ENCODE measurements at places on chromosomes 5 and 9. TPM values are rescaled to one million over a fixed set of nuclear protein-coding genes. Genes with fewer than 3 reads are reported as not detected.
A peak's percentile ranks its signal among the peaks of the same experiment; 100 is the strongest.

CAMK2A gene
- 0.31 TPM for polyA plus RNA-seq

SV2C gene
- 0.01 TPM for polyA plus RNA-seq

PLAC8L1 gene
- polyA plus RNA-seq, result 0.51 TPM

TAS2R1 gene
- polyA plus RNA-seq, result not detected

KCNV2 gene
- polyA plus RNA-seq, result not detected

EIF4E1B gene
- not detected for polyA plus RNA-seq

CDHR2 gene
- 0.10 TPM for polyA plus RNA-seq

GRCh38 chr9:1083325-1083913, 33.3 kb downstream of the DMRT2 start:
- H3K36me3 ChIP-seq, result no peaks in the 10 kb centered on the region
- peak; percentile 63 for DNase-seq
- H3K27me3 ChIP-seq, result no peaks in the 10 kb centered on the region
- no peak overlapping the region for H3K4me3 ChIP-seq
- H3K27ac ChIP-seq, result no peak overlapping the region
- no peaks in the 10 kb centered on the region for H3K4me1 ChIP-seq

DNA sequence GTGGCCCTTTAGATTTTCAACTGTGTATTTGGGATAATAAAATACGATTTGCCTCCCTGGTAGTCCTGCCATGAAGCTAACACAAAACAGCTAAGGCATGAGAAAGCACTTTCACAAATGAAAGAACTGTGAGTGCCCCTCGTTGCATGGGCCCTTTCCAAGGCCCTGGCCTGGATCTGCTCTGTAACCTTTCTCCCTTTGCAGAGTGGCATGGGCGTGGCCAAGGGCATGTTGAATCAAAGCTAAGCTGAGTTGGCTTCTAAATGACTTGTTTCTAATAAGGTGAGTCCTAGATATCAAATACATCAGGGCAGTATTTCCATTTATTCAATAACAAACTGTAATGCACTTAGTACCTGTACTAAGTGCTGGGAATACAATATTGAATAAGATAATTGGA, 78.7 kb upstream of the PTPN3 start:
- H3K27me3 ChIP-seq, result no peaks in the 10 kb centered on the region
- no peak overlapping the region for H3K27ac ChIP-seq
- no peaks in the 10 kb centered on the region for H3K36me3 ChIP-seq
- H3K4me3 ChIP-seq, result no peak overlapping the region
- no peak for DNase-seq

GRCh38 chr5:56078278-56079156, 83.8 kb upstream of the IL6ST start:
- H3K27ac ChIP-seq, result no peak overlapping the region
- H3K4me1 ChIP-seq, result peaks cover 6% of the 10 kb centered on the region
- H3K36me3 ChIP-seq, result no peaks in the 10 kb centered on the region
- no peak overlapping the region for H3K4me3 ChIP-seq
- peak; percentile 30 for DNase-seq
- H3K27me3 ChIP-seq, result no peaks in the 10 kb centered on the region

GRCh38 chr9:27519466-27520465, 4.3 kb upstream of the IFNK start:
- H3K4me1 ChIP-seq, result peaks cover 3% of the 10 kb centered on the region
- H3K4me3 ChIP-seq, result no peak overlapping the region
- H3K27ac ChIP-seq, result no peak overlapping the region
- DNase-seq, result no peak
- H3K27me3 ChIP-seq, result no peaks in the 10 kb centered on the region

GRCh38 chr9:98569491-98569890, 139.2 kb downstream of the GABBR2 start:
- no peaks in the 10 kb centered on the region for H3K36me3 ChIP-seq
- H3K4me1 ChIP-seq, result no peaks in the 10 kb centered on the region
- H3K27me3 ChIP-seq, result no peaks in the 10 kb centered on the region
- H3K4me3 ChIP-seq, result no peak overlapping the region
- no peak overlapping the region for H3K27ac ChIP-seq
- no peak for DNase-seq

- no peak for DNase-seq
- H3K4me3 ChIP-seq, result no peak overlapping the region
- no peak overlapping the region for H3K27ac ChIP-seq
- H3K4me1 ChIP-seq, result no peaks in the 10 kb centered on the region
Measured at GRCh38 chr9:37392272-37392671, 30.2 kb upstream of the GRHPR start.

DNA sequence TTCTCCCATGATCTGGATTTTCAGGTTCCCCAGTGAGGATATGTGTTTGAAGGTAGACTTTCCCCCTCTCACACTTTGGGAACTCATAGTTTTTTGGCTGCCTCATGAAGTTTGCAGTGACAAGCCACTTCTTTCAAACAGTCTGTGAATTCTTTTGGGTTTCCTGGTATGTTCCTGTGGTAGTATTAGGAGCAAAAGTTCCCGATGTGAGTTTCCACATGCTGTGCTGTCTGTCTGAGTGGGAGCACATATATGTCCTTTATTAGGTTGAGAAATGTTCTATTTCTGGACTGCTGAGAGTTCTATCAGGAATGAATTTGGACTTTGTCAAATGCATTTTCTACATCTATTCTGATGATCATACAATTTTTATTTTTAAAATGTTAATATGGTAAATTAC, 273.2 kb upstream of the TARS1 start:
- H3K27me3 ChIP-seq, result no peaks in the 10 kb centered on the region
- H3K36me3 ChIP-seq, result no peaks in the 10 kb centered on the region
- no peak overlapping the region for H3K27ac ChIP-seq
- no peaks in the 10 kb centered on the region for H3K4me1 ChIP-seq
- no peak overlapping the region for H3K4me3 ChIP-seq

DNA sequence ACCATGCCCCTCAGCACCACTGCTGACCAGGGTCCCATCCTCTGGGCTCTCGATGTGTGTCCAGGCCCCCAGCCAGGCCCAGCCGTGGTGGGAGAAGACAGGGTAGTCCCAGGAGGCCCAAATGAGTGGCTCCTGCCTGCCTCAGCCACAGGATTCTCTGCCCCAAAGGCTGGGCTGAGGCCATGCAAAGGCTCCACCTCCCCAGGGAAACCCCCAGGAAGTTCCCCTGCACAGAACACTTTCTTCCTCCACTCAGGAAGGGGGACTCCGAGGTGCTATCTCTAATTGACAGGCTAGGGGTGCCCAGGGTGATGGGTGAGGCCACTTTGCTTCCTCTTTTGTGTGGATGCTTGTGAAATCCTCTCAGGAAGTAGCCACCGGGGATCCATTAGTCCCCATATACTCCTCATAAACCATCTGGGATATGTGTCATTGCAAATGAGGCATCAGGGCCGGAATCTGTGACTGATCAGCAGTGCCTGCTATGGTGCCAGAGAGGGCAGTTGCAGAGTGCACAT, 23.1 kb upstream of the TDRD7 start:
- H3K36me3 ChIP-seq, result no peaks in the 10 kb centered on the region
- H3K27me3 ChIP-seq, result no peaks in the 10 kb centered on the region
- no peaks in the 10 kb centered on the region for H3K4me1 ChIP-seq
- no peak for DNase-seq
- H3K4me3 ChIP-seq, result no peak overlapping the region
- H3K27ac ChIP-seq, result no peak overlapping the region

DNA sequence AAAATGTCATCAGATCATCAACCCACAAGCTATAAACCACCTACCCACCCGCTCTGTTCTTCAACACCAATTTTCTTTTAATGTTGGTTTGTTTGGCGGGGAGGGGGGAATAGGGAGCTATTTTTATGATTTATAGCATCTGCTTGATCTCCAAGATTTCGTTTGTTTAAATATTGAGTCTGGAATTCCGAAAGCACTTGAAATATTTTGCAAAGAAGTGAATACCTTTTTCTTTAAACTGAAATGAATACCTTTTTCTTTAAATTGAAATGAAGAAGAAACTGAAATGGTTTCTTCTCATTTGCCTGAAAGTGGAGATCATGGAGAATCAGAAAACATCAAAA, 49.0 kb upstream of the TENT2 start:
- no peak overlapping the region for H3K27ac ChIP-seq
- no peak for DNase-seq
- H3K4me1 ChIP-seq, result no peaks in the 10 kb centered on the region
- H3K27me3 ChIP-seq, result no peaks in the 10 kb centered on the region
- no peak overlapping the region for H3K4me3 ChIP-seq

- DNase-seq, result peak; percentile 11
- no peak overlapping the region for H3K27ac ChIP-seq
- H3K36me3 ChIP-seq, result no peaks in the 10 kb centered on the region
- no peak overlapping the region for H3K4me3 ChIP-seq
Measured at GRCh38 chr9:117555964-117556629, 141.2 kb upstream of the ASTN2 start.

GRCh38 chr5:504326-505154, 19.7 kb downstream of the SLC9A3 start:
- no peak for DNase-seq
- no peak overlapping the region for H3K4me3 ChIP-seq
- H3K36me3 ChIP-seq, result no peaks in the 10 kb centered on the region
- H3K27me3 ChIP-seq, result peaks cover 3% of the 10 kb centered on the region
- no peaks in the 10 kb centered on the region for H3K4me1 ChIP-seq

GRCh38 chr5:102811972-102812371, 56.9 kb downstream of the PAM start:
- DNase-seq, result no peak
- no peak overlapping the region for H3K4me3 ChIP-seq

DNA sequence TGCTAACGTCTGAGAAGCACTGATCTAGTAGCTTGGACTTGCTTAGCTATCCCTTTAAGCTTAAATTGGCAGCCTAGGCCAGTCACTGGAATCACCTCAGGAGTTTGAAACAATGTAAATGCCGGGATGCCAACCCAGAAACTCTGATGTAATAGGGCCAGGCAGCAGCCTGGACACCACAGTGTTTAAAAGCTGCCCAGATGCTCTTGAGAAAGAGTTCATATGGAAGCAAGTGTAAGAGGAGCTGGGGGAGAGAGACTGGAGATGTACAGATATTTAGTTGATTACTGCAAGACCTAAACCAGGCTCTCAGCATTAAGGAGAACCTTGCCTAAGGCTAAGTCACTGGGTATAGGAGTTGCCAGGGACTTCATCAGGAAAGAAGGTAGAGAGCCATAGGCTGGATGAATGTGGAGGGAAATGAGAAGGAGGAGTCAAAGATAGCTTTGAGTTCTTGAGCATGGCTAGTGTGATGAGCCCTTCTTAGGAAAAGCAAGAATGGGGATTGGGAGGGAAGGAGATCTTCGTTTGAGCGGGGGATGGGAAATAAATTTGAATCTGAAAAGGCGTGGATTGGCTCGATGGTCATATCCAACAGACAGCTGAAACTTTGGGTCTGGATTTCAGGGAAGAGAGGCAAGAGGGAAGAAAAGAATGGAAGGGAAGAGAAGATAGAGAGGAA, 392.9 kb upstream of the WWC1 start:
- H3K36me3 ChIP-seq, result no peaks in the 10 kb centered on the region
- no peak overlapping the region for H3K4me3 ChIP-seq
- no peaks in the 10 kb centered on the region for H3K4me1 ChIP-seq

DNA sequence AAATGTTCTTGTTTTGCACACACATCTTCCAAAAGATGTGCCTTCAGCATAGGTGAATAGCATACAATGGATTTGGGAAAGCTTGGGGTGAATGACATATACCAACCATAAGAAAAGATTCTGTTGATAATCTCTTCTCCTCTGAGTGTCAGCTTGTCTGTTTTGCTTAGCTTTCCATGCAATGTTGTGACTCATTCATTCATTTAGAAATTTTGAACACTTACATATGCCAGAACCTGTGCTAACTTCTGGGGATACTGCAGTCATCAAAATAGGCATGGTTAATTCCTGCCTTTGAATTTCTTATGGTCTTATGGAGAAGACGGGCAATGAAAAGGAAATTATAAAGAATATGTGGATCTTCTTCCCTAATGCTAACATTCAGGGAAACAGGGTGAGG, 14.1 kb downstream of the ADRB2 start:
- no peak for DNase-seq
- no peak overlapping the region for H3K4me3 ChIP-seq
- H3K27me3 ChIP-seq, result no peaks in the 10 kb centered on the region
- no peaks in the 10 kb centered on the region for H3K36me3 ChIP-seq

DNA sequence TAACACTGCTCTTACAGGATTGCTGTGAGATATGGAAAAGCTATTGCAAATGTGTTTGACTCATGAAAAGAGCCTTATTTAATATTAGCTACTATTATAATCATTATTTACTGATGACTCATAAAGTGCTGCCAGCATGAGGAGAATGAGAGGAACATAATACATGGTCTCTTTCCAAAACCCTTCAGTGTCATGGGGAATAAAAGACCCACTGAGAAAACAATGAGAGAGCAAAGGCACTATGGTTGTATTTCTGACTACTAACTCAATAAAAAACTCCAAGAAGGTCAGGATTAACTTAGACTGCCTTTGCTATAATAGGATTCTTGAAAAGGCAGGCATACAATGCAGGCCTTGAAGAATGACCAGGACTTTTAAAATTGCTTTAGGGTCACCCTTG, 633.5 kb downstream of the DTWD2 start:
- no peak for DNase-seq
- H3K27me3 ChIP-seq, result peaks cover 20% of the 10 kb centered on the region
- H3K36me3 ChIP-seq, result no peaks in the 10 kb centered on the region
- H3K4me1 ChIP-seq, result peaks cover 2% of the 10 kb centered on the region
- no peak overlapping the region for H3K4me3 ChIP-seq

DNA sequence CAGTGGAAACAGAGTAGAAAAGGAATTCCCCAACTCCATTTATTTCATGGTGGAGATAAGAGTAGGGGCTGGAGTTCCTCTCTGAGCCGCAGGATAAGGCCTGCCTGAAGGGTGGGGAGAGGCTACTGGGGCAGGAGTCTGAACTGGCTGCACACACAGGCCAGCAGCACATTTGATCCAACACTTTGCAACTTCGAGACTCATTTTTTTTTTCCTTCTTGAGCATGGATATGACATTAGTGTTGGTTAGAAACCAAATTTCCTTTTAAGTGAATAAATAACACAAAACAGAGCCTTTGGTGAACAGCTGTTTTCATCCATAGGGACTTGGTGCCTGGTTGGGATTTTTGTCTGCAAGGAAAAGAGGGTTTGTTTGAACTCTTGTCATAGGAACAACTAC, 76.6 kb downstream of the RALGPS1 start:
- no peak for DNase-seq
- H3K27ac ChIP-seq, result no peak overlapping the region
- H3K27me3 ChIP-seq, result peaks cover 4% of the 10 kb centered on the region
- H3K36me3 ChIP-seq, result no peaks in the 10 kb centered on the region

GRCh38 chr9:115668521-115668920, 485.1 kb upstream of the PAPPA start:
- H3K4me3 ChIP-seq, result no peak overlapping the region
- no peaks in the 10 kb centered on the region for H3K27me3 ChIP-seq
- H3K36me3 ChIP-seq, result no peaks in the 10 kb centered on the region

- H3K4me1 ChIP-seq, result no peaks in the 10 kb centered on the region
- no peak overlapping the region for H3K4me3 ChIP-seq
- H3K27me3 ChIP-seq, result no peaks in the 10 kb centered on the region
- DNase-seq, result no peak
Measured at GRCh38 chr9:90460220-90460619, 182.4 kb downstream of the DIRAS2 start.

DNA sequence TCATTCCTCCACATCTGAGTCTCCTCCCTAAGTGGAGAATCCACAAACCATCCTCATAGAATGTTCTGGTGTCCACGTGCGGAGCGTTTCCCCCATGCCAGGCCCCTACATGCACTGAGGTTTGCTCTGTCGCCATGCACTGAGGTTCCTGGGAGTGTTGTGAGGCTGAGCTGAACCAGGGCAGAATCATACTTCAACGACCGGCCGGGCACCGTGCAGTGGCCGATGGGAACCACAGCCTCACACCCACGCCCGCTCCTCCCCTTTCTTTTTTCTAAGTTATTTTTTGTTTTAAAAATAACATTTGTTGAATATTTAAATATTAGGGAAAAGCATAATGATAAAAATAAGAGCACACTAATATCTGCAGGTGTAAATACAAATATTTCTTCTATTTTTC, 260.4 kb upstream of the IRX4 start:
- no peaks in the 10 kb centered on the region for H3K36me3 ChIP-seq
- H3K4me1 ChIP-seq, result no peaks in the 10 kb centered on the region
- peaks cover 11% of the 10 kb centered on the region for H3K27me3 ChIP-seq
- no peak for DNase-seq

Measured in lung (tissue), 17 donors.